CD4-positive, alpha-beta T cell (primary cell): ENCODE measurements at places on chromosomes 11 and 22.

- DNase-seq: no peak
These were observed 25.8 kb downstream of the KCNC1 start for GRCh38 chr11:17760102-17761029.

GRCh38 chr11:22711880-22712279 lies 45.5 kb downstream of the GAS2 start:
- DNase-seq: no peak

- peak; percentile 89 for DNase-seq
These were observed 14.1 kb downstream of the MIAT start for GRCh38 chr22:26671317-26672059.

DNA sequence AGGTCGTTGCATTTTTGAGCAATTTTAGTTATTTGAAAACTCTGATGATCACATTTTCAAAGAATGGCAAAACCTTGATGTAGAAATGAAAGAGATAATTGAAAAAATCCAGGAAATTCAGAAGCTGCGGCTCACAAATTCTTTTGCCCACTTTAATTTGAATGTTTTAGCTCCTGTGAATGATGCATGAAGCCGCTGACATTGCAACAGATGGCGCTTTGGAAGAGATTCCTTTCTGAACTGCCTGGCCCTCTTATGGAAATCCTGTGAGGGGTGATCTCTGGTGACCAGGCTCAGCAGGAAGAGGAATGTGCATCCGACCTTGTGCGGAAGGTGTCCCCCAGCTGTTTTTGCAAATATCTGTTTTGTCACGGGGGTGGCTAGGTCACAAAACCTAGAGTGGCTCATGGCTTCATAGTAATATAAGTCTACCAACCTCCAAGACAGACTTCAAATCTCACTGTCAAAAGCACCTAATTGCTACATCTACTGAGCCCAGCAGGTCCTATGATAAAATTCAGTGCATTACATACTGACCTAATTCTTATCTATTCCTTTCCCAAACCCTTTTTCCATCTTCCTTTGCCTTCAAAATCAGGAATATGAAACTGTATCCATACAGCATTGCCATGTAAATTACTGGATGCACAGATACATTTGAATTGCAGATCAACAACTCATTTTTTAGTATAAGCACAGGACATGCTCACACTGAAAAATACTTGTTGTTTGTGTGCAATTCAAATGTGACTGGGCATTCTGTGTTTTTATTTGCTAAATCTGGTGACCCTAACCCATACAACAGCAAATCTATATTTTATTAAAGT lies 412.7 kb downstream of the ETS1 start:
- DNase-seq: no peak

DNA sequence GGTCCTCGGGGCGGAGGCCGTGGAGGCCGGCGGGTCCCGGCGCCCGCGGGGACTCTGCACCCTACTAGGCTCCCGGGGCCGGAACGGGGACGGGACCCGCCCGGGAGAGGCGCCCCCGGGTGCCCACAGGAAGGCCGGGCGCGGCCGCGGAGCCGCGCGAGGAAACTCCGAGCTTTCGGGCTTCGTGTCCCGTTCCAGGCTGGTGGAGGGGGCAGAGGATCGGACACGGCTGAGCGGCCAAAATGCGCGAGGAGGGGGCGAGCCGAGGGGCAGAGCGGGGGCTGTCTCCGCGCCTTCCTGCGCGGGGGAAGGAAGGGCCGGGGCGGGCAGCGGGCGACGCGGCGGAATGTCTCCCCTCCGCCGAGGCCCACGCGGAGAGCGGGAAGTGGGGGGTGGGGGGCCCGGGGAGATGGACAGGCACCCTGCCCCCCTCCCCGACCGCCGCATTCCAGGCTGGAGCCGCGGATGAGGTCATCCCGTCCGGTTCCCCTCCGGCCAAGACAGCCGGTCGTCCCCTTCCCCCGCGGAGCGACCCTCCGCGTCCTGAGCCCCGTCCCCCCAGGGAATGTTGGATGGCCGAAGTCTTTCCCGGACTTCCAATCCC lies 430 bp downstream of the CDC42EP1 start:
- DNase-seq: no peak

GRCh38 chr11:118491041-118491440 lies 36.2 kb upstream of the TTC36 start:
- no peak for DNase-seq

- DNase-seq: no peak
These were observed 17.5 kb upstream of the ACCSL start for GRCh38 chr11:44029977-44030911.

DNA sequence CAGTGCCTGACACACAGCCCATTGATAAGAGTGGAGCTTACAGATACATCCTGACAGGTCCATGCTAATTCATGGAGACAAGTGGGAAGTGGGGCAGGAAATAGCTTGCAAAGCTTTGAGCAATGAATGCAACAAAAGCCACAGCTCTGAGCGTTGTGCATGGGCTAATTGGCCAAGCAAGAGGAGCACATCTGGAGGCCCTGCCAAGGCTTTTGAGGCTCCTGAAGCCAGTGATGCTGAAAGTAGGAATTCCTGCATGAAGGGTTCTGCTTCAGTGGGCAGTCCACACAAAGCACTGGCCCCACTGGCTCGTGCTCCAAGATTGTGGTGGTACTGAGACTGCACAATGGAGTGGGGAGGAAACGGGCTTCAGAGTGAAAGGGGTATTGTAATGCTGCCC lies 103.8 kb upstream of the CSNK2A3 start:
- no peak for DNase-seq

GRCh38 chr11:77502346-77502905 lies 28.5 kb upstream of the PAK1 start:
- no peak for DNase-seq

DNA sequence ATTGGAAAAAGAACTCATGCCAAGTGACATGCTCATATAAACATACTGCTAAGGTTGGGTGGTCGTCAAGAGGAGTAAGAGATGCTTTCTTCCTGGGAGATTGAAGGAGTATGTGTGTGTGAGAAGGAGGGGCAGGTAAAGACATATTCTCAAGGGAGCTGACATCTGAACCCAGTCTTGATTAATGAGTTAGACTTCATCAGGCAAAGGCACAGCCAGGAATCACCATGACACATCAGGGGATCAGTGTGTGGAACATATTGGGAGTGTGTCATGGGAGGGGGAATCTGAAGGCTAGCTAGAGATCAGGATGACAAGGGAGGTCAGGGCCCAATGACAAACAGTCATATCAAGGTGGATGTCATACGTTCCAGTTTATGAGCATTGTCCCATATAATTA lies 14.9 kb downstream of the CNTF start:
- DNase-seq: no peak
